Activated CD4-positive, alpha-beta T cell treated with anti-CD3 and anti-CD28 coated beads, Interleukin-2, amount 50 U/mL, for 24 hours (primary cell): ENCODE measurements at places on chromosomes 5 and 9.

DNA sequence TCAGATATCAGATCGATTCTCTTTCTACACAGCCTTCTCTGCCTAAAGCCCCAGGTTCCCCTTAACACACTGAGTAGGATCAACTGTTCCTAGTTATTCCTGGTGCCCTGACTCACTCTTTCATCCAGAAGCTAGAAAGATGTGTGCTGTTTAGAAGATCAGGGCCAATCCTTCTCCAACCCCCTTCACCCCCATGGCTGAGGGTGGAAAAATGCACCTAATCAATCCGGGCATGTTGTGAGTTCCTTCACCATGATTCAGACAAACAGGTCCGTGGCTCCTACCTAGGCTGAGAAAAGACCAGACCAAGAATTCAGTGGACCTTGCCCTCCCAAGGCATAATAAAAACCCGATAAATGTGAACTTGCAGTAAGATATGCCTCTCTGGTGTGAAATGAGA lies 85.4 kb upstream of the EQTN start:
- no peak for DNase-seq

GRCh38 chr5:100188778-100189177 lies 346.4 kb upstream of the FAM174A start:
- no peak for DNase-seq

- no peak for DNase-seq
Observed at GRCh38 chr5:20604992-20605391, 617.0 kb upstream of the CDH18 start.

GRCh38 chr5:2029206-2029605 lies 146.5 kb upstream of the IRX4 start:
- DNase-seq = no peak
